Activated CD4-positive, alpha-beta T cell treated with anti-CD3 and anti-CD28 coated beads, Interleukin-2, amount 50 U/mL, for 48 hours (primary cell): ENCODE measurements at places on chromosomes 12 and 14.

- DNase-seq, result no peak
These were observed 81.9 kb downstream of the BMP4 start for GRCh38 chr14:53874704-53875103.

DNA sequence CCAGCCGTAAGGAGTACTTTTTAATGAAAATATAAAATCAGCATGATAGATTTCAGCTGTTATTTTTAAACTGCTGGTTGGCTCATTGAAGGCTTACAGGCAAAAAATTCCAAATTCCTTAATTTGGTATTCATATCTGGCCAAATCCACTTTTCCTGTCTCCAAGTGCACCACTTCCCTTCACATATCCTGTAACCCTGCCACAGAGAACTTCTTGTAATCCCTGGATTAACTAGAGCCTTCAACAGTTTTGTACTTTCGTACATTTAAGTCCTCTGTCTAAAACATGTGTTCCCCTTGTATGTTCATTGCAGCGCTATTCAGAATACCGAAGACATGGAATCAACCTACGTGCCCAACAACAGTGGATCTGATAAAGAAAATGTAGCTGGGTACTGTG is 9.6 kb downstream of the PUS7L start:
- no peak for DNase-seq

DNA sequence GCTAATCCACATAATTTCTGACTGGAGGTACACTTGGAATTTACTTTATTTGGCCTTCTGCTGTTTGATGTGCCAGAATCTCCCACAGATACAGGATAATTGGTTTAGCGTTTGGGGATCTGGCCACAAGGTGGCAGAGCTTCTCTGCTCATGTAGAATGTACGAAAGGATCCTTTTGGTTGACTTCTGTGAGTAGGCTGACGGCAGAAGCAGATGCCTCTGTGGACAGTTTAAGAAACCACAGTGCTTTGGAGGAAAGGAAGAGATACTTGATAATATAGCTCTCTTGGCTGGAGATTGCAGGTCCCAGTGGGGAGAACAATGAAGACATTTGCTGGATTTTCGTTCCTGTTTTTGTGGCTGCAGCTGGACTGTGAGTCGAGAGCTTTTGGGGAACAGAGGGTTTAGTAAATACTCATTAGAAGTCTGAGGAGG is 75.3 kb upstream of the OR4E1 start:
- peak; percentile 53 for DNase-seq

- DNase-seq, result no peak
These were observed 244.8 kb downstream of the DACT1 start for GRCh38 chr14:58882577-58883018.

DNA sequence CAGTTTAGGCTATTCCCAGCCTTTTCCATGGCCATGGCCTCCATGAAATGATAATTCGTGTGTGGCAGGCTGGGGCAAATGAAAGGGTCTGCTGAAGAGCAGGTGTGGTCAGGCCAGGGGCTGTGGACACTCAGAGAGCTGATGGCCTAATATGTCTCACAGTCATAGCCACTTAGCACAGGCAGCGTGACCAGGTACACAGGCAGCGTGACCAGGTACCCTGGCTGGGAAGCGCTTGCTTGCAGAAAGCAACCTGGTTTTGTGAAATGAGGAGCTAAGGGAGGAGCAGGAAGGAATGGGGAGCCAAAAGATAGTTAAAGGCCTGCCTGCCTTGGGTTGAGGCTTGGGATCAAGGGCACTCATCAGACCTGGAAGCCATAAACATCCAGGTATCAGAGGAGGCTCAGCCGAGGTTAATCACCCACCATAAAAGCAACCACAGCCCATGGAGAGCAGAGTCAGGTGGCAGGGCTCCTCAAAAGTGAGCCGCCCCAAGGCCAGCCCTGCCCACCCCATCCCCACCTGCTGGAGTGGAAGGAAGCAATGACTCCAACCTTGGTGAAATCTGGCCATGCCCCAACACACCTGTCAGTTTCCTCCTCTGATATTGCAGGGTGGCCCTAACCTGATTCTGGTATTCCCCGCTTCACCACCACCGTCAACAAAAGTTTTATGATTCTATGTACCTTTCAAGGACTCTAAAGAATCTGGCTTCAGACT is 8.0 kb upstream of the KRT8 start:
- DNase-seq, result no peak
